A172 (cell line): ENCODE measurements at places on chromosomes 5 and 9. TPM values are rescaled to one million over a fixed set of nuclear protein-coding genes. Genes with fewer than 3 reads are reported as not detected.

GPX8 gene
- 112 and 132 TPM in 2 replicates for total RNA-seq

- no peak for DNase-seq
These were observed 2.3 kb downstream of the ICE1 start for GRCh38 chr5:5424736-5425135.

GRCh38 chr5:122312591-122313406 is 762 bp downstream of the SNCAIP start:
- DNase-seq: peak; percentile 31

DNA sequence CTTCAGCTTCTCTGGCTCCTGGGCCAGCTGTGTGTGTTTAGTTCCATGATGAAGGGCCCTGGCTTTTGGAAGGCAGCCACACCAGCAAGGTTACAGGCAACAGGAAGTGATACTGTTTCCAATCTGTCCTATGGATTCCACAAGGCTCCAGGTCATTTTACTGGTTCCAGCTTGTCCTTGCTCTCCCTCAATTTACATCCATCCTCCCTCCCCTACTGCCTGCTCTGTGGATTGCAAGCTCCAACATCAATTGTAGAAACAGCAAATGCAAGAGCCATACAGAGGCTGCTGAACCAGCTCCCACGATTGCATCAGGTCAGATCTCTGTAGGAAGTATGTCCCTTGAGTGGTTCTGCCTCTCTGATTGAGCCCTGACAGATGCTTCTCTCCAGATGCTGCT is 409.8 kb downstream of the NTRK2 start:
- no peak for DNase-seq

DNA sequence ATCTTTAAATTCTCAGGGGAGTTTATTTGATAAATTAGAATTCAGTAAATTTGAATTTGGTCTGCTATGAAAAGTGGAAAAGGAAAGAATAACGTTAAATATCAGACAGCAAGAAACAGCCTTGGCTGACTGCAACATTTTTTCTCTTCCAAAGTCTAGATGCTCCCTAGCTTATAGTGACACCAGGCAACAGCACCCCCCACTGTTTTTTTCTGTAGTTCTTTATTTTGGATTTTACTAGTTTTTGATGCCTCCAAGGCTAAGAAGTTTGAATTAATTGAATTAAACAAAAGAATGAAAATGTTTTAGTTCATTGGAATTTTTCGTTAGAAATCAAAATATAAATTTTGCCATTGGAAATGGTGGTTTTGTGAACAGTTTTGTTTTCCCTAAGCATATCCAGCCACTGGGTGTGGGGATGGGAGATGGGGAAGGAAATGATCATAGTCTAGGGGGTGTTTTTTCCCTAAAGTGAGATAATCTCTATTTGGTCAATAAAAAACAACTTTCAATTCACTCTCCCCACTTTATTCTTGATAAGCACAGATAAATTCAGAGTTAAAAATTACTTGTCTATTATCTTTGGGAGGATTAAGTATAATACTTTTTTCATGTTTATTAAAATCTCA is 199.3 kb upstream of the CD180 start:
- DNase-seq: no peak

GRCh38 chr5:67063791-67064190 is 132.8 kb downstream of the CD180 start:
- no peak for DNase-seq

DNA sequence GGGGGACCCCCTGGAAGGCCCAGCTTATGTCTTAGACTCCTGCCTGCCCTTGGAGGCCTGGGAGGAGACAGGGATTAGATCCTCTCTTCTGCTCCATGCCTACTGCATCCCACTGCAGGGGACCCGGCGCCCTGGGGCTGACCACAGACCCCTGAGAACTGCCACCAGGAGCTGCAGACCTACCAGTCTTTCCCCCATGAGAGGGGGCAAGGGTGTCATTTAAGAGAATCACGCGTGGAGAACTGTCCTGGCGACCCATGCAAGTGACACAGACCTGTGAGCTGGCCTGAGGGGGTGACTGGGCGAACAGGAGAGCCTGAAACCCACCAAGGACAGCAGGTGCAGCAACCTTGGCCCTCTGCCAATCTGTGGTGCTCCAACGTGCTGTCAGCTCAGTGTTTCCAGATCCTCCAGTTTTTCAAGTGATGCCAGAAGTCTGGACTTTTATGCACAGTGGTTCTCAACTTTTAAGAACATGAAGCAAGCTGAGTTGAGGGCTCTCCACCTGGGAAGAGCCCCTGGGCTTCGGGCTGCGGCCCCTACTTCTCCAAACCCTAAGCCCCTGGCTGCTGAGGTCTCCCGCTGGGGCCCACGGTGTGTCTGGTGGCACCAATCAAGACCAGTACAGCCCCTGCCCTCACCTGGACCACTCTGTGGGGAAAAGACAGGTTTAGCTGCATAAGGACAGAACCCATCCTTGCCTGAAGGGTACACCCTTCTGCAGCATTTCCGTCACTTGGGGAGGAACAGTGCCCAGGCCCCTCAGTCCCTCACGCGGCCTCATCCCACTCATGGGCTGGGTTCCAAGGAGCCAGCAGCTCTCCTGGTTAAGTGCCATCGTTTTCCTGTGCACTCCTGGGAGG is 18.2 kb downstream of the GFPT2 start:
- DNase-seq: no peak

- DNase-seq: peak; percentile 36
These were observed 40.4 kb upstream of the MACIR start for GRCh38 chr5:103218164-103218563.

- DNase-seq: no peak
These were observed 12.7 kb downstream of the BRD3 start for GRCh38 chr9:134054891-134055811.

DNA sequence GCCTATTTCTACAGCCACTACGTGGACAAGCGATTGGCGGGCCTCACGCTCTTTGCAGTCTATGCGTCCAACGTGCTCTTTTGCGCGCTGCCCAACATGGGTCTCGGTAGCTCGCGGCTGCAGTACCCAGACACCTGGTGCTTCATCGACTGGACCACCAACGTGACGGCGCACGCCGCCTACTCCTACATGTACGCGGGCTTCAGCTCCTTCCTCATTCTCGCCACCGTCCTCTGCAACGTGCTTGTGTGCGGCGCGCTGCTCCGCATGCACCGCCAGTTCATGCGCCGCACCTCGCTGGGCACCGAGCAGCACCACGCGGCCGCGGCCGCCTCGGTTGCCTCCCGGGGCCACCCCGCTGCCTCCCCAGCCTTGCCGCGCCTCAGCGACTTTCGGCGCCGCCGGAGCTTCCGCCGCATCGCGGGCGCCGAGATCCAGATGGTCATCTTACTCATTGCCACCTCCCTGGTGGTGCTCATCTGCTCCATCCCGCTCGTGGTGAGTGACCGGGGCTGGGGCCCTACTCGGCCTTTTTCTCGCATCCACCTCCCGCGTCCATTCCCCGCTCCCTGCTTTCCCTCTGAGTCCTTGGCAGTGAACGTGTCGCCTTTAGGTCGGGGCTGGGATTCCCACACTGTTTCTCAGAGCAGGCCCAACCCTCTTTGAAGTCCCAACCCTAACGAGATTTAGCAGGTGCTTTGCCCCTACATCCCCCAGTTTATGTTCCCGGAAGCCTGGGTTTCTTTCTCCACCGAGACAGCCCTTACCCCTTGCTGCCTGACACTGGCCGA is 1.8 kb downstream of the PTGER4 start:
- no peak for DNase-seq

GRCh38 chr9:131290767-131291370 is 1.3 kb downstream of the PLPP7 start:
- DNase-seq: no peak

GRCh38 chr9:127535834-127536233 is 76.2 kb upstream of the STXBP1 start:
- no peak for DNase-seq

DNA sequence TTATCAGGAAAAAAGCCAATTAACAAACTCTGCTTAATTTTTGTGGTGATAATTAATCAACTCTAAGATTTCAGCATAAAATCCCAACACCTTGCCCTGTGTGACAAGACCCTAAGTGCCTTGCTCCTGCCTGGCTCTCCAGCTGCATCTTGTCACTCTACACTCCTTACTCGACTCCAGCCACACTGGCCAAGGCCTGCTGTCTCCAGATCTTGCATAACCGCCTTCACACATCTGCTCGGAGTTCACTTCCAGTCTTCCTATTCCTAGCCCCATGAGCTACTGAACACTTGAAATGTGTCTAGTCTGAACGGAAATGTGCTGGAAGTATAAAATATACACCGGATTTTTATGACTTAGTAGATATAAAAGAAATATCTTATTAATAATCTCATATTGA is 259.6 kb downstream of the EPB41L4A start:
- no peak for DNase-seq

GRCh38 chr5:75510417-75510835 is 1.0 kb downstream of the CERT1 start:
- no peak for DNase-seq

- no peak for DNase-seq
These were observed 259.1 kb downstream of the SH3GL2 start for GRCh38 chr9:17837965-17838364.

DNA sequence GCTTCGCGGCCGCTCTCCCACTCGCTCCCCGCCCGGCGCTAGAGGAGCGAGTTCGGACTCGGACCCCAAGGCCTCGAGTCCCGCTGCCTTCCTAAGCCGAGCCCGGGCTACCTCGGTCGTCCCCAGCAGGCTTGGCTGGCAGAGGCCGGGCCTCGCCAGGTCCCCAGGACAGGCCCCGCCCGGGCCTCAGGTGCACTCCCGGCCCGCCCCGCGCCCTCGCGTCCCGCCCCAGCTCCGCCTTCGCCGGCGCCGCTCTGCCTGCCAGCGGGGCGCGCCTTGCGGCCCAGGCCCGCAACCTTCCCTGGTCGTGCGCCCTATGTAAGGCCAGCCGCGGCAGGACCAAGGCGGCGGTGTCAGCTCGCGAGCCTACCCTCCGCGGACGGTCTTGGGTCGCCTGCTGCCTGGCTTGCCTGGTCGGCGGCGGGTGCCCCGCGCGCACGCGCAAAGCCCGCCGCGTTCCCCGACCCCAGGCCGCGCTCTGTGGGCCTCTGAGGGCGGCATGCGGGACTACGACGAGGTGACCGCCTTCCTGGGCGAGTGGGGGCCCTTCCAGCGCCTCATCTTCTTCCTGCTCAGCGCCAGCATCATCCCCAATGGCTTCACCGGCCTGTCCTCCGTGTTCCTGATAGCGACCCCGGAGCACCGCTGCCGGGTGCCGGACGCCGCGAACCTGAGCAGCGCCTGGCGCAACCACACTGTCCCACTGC is at the start of gene SLC22A5:
TSS of gene SLC22A5 (plus strand) at position 237 of the 707 bp plus-strand sequence. CDS start at position 500, 263 bp downstream.
- DNase-seq: peak; percentile 18

DNA sequence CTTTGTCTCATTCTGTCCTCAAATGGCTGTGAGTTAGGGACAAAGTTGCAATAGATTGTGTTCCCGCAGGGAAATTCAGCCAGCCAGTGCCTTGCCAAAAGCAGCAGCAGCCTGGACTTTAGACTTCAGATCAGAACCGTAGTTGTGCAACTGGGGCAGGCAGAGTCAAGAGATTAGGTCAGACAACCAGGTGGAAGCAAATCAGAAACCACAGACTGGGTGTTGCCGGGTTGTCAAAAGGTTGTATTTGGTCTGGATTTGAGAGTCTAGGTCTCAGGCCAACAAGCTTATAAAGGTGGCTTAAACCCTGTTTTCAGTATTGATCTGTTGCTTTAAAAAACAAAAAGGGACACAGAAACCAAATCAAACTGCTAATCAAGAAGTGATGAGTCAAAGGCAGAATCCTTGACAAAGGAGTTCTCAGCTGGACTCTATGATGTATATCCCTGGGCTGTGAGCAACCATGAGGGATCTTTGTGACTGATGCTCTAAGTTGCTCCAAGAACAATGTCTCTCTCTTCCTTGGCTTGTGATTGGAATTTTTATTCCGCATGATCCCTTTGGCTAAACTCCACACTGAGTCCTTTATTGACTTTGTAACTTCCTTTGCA is 20.9 kb downstream of the RFK start:
- DNase-seq: no peak

DNA sequence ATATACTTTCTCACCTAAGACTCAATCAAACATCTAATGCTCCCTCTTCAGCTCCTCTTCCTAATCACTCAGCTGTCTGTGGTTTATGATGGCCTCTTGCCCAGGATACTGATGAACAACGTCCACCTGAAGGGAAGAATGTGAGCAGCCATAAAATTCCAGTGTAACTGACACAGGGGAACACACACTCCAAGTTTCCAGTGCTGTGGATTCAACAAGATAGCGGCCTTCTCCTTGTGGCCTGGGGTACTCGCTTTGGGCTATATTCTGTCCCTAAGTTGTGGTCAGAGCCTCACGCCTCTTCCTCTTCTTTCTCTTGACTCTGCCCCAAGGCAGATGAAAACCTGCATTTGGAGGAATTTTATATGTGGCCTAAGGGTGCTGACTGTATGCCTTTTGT is 11.7 kb downstream of the B4GALT1 start:
- no peak for DNase-seq

DNA sequence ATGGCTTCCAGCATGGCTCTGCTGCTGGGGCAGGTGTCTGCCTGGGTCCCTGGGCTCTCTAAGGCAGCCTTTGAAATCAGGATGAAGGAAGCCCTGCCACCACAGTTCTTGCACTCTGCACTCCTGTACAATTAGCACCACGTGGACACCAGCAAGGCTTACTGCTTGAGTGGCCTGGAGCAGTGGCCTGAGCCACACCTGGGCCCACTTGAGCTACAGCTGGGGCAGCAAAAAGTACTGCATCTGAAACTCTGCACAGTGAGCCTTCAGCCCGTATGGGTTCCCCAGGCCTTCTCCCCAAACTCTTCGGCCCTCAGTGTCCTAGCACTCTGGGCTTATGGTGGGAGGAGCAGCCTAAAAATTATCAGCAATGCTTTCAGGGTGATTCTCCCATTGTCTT is 8.0 kb upstream of the INIP start:
- DNase-seq: no peak

GRCh38 chr9:10252174-10252573 is 360.6 kb downstream of the PTPRD start:
- peak; percentile 80 for DNase-seq

DNA sequence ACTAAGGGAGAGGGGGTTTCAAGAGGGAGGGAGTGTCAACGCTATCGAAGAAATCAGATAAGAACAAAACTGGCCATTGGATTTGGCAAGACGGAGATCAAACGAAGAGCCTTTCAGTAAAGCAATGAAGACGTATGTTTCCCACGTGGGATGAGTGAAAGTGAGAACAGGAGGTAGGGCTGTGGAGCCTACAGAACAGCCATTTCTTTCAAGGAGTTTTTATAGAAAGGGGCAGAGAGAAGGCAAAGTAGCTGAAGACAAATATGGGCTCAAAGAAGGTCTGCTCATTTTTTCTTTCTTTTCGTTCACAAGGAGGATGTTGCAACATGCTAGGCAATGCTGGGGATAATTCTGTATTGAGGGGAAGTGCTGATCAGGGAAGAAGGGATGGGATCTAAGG is 98.3 kb downstream of the SUSD1 start:
- DNase-seq: no peak

- no peak for DNase-seq
These were observed 73.0 kb upstream of the SMIM23 start for GRCh38 chr5:171712616-171713015.

- peak; percentile 56 for DNase-seq
These were observed 240.5 kb upstream of the CHD1 start for GRCh38 chr5:99169309-99169708.

DNA sequence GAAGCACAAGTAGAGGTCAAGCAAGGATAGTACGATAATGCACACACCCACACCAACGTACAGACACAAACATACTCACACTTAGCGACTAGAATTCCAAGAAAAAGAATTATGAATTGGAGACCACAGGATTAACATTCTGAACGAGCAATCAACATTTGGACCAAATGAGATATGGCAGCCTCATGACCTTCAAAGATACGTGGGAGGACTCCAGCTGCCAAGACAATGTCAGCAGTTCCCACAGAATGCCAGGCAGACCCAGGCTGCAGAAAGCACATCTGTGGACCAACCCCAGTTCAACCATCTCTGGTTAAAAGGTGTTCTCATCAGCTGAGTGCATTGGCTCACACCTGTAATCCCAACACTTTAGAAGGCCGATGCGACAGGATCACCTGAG is 187.6 kb upstream of the GRAMD2B start:
- no peak for DNase-seq
